ENCODE measurements at places on chromosomes 7 and 10.
A peak's percentile ranks its signal among the peaks of the same experiment; 100 is the strongest.

- no peak for DNase-seq
These were observed 464.5 kb downstream of the ARL4A start for GRCh38 chr7:13151978-13152377.

DNA sequence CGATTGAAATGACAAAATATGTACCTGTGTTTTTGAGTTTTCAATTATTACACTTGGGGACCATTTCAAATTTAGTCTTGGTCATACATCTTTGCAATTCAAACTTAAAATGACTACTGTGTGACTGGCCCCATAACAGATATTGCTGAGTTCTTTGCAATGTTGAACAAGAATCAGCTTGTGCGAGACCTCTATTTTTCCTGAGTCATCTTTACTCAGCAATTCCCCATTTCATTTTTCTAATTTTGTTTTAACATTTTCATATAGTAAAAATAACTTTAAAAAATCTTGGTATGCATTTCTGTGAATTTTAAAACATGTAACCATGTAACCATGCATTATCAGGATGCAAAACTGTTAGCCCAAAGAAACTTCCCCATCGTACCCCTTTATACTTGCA is 678.1 kb downstream of the ANKRD7 start:
- no peak for DNase-seq

DNA sequence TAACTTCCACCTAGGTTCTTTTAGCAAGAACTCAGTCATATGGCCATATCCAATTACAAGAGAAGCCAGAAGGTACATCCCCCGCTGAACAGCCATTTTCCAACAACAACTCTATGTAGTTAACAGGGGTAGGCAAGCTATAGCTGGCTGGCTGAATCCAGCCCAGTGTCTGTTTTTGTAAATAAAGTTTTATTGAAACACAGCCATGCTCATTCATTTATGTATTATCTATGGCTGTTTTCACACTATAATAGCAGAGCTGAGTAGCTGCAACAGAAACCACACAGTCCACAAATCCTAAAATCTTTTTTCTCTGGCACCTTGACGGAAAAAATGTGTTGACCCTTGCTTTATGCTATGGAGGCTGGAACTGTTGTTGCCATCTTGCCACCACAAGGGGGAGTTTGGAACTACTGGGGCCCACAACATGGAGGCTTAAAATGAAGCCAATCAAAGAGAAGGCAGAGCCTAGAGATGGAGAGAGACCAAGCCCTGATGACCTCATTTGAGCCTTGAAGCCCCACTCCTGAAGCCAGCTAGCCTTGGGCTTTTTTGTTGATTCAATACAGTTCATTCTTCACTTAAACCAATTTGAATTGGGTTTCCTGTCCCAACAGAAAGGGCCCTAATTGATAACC is 33.3 kb upstream of the XPNPEP1 start:
- DNase-seq = peak; percentile 16

- no peak for DNase-seq
These were observed 276.4 kb downstream of the TCF7L2 start for GRCh38 chr10:113226399-113226798.

- no peak for DNase-seq
These were observed 211.1 kb downstream of the GALNT17 start for GRCh38 chr7:71343039-71343438.

DNA sequence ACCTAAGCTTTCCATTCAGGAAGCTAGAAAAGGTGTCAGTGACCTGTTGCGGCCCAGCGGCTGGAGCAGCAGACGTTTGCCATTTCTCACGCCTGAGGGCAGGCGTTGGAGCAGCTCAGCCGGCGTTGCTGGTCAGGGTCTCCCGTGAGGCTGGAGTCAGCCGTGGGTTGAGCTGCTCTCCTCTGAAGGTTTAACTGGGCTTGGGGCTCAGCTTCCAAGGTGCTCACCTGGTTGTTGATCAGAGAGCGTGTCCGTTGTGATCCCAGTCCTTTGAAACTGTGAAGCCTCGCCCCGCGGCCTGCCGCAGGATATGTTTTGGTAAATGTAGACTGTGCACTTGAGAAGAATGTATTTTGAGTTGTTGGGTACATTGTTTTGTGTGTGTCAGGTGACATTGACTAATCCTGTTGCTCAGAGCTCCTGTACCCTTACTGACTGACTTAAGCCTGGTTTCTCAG is 20.6 kb upstream of the PWWP2B start:
- no peak for DNase-seq

DNA sequence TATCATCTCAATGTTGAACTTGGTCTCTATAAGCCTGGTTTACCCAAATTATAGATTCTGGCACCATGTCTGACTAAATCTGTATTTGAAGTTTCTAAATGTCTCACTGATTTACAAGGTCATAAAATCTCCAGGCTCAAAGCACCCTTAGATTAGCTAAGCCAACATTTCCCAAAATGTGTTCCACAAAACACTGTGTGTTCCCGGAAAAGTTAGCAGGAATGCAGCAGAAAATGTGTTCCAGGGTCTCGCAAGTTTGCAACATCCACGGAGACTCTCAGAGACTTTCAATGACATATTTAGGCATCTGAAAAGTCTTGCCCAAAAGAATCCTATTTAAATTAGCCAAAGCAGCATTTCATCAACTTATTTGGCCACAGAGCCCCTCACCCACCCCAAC is 91.9 kb downstream of the SORBS1 start:
- DNase-seq = no peak

DNA sequence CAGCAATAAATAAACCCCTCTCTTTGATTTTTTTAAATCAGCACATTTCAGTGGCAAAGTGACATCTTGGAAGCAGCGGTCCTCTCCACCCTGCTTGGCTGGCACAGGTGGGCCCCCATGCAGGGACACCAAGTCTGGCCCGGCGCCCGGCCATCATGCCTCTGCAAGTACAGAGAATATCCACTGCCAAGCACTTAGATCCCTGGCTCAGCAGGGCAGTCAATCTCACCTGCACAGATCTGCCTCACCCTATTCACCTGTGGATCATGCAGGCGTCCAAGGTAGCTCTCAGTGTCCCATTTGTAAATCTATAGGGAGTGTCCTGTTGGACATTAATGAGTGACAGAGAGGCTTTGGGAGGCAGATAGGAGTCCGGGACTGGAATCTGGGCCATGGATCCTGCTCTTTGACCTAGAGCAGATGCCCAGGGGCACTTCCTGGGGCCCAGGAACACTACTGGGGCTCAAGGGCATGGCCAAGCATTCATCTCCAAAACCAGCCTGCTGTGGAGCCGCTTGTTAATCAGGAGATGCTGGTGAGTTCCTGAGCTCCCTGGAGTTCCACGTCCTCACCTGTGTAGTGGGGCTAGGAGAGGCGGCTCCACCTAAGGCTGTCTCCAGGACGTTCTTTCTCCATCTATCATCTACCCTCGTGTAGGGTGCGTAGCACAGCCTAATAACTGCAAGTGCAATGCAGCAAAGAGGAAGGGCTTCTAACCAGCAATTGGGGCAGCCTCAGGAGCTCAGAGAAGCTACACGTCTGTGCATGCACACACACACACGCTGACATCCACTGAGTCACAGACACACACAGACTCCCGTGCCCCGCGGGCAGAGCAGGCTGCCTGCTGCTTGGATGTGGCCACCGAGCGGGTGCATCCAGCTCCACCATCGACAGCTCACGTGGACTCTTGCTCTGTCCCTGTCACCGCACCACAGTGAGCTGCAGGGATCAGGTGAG is 123.6 kb downstream of the OAT start:
- DNase-seq = no peak

DNA sequence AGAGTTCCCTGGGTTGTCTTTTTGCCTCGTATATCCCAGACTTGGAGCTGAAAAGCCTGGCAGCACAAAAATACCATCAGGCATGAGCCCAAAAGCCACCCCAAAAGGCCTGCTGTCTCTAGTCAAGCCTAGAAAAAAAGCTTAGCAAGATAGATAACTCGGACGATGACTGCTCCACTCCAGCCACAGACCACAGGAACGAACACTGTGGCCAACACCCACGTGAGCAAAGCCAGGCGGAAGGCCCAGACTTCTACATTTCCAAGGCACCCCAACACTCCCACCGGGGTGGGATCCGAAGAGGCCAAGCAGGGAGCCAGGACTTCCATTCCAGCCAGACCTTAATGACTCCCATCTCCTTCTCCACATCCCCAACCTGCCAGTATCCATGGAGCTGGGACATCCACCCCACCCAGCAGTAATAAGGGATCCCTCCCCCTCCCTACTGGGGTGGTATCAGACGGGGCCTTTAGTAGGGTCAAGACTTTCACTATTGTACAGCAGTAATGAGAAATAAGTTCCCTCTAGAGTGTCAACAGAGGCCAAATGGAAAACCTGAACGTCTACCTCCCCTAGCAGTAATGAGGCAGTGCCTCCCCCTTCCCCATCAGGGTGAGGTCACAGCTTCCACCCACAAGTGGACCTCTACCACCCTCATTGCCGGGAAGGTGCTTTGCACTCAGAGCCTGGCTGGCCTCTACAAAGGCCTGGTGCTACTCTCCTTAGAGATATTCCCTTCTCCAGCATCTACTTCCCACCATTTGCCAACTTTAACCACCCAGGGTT is 23.0 kb downstream of the PRLHR start:
- DNase-seq = no peak

DNA sequence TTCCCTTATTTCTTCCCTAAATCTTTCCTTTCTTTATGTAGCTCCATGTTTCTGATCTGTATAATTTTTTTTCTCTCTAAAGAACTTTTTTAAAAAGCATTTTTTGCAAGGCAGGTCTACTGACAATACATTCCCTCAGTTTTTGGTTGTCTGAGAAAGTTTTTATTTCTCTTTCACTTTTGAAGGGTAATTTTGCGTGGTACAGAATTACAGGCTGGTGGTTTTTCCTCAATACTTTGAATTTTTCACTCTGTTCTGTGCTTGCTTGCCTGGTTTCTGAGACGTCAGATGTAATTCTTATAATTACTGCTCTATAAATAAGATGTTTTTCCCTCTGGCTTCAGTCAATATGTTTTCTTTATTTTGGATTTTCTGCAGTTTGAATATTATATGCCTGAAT is 205.4 kb upstream of the VSTM2A start:
- no peak for DNase-seq

GRCh38 chr7:95986178-95986764 is 213.9 kb downstream of the DYNC1I1 start:
- DNase-seq = no peak

DNA sequence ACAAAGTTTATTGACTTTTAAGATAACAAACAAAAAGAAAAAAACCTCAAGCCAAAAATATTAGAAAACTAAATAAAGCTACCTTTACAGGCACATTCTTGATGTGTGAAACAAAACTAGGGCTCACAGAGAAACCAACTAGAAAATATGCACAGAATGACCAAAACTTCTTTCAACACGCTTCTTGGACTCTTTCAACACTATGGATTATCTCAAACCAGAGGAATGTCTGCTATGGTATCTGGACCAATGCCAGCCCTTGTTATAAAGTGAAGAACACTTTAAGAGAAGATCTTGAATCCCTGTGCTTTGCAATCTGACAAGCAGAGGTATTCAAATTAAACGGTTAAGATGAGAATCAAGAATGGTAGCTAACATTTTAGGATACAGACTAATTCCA is 76.6 kb downstream of the DNAJC1 start:
- no peak for DNase-seq

- no peak for DNase-seq
These were observed 1.3 kb downstream of the LSMEM1 start for GRCh38 chr7:112481833-112482670.

- no peak for DNase-seq
These were observed 174.0 kb downstream of the PRKAG2 start for GRCh38 chr7:151702961-151703360.

DNA sequence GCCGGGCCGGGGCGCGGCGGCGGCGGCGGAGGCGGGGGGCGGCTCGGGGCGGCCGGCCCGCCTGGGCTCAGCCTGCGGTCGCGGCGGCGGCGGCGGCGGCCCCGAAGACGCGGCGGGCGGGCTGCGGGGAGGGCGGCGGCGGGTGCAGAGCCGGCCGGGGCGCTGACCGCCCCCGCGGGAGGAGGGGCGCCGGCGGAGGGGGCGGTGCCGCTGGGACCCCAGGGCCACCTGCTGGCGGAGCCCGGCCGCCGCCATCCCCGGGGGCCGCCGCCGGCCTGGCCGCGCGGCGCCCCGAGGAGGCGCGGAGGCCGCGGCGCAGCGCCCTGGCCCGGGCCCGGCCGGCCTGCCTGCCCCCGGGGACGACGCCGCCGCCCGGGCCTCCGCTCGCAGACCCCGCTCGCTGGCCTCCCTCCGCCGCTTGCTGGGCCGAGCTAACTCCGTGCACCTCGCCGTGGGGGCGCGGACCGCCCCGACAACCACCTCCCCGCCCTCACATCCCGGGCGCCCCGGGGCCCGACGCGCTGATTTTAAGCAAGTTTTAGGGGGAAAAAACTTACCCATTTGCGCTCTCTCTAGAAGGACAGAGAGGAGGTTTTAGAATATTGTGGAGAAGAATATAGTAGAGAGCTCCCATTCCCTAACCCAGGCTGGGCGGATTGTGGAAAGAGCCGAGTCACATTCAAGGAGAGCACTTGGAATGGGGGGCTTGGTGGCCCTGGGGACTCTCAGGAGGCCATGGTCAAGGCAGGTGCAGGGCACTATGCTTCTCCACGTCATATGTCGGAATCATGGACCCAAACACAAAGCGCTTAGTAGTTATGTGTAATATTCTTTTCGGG is at the start of gene BEND7:
Gene BEND7 (minus strand): TSS at position 140 of the 839 bp plus-strand sequence. CDS start 481 bp downstream, outside the sequence.
- DNase-seq = no peak

GRCh38 chr10:53396876-53397275 is 624.3 kb upstream of the MBL2 start:
- DNase-seq = no peak

DNA sequence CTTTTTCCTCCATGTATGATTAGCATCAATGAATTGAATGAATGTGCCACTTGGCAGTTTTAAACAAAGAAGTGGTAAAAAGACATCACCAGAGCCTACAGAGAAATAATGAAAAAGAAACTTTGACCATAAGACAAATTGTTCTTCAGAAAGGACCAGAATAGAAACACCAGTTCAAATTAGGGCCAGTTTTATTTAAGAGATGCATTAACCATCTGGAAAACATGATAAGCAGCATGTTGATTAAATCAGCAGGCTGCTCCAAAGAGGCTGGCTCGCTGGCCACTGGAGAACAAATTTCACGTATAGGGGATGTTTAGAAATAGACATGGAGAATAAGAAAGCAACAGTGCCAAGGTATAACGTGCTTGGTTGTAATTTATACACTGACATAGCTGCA is 242.3 kb upstream of the AOAH start:
- DNase-seq = no peak

DNA sequence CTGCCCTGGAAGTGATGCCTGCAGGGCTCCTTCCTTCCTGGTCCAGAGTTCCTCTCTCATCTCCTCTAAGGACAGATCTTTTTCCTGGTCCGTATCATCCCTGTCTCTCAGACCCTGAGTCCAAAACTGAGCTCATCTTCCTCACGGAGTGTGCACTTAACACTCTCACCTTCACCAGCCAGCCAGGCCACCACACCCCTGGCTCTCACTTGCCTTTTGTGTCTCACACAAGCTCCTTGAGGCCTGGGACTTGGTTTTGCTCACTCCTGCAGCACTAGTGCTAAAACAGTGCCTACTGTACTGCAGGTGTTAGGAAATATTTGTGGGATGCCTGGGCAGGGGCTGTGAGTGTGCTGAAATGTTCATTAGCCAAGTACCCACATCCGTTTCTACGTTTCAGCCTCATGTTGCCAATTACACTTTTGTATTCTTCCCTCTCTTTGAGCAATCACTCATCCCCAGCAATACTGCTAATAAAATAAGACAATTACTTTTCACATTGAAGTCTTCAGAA is 21.4 kb upstream of the PARP12 start:
- DNase-seq = no peak

- DNase-seq = no peak
These were observed 9.6 kb downstream of the UNCX start for GRCh38 chr7:1242256-1242605.
